ENCODE measurements at places on chromosomes 11 and 22.
A peak's percentile ranks its signal among the peaks of the same experiment; 100 is the strongest.

DNA sequence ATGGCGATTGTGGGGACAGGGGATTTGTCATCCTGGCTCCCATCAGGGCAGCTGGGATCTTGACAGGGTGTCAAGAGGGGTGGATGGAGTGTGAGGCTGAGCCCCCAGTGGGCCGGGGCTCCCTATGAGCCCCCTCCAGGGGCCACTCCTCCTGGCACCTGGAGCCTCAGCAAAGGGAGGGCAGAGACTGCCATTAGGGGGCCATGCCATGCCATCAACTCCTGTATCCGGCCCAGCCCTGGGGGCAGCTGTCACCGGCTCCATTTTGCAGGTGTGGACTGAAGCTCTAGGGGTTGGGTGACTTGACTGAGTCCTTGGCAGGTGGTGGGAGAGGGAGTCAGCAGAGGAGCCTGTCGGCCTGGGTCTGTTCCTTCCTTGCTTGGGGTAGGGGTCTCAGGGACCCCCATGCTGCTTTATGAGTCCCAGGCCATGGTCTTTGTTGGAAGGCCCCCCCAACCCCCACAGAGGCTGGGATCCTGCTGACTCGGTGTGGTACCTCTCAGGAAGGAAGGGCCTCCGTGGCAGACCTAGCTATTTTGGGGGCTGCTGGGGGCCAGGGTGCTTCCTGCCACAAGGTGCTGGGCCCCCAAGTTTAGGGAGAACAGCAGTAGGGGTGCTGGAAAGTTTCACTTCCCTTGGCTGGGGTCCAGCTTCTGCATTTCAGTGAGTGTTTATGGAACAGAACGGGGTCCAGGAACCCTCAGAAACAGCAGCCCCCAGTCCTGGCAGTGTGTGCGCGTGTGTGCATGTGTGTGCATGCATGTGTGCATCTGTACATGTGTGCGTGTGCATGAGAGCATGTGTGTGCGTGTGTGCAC, 1.5 kb downstream of the ACY3 start:
- DNase-seq, result no peak

GRCh38 chr11:102253020-102253715, 64.1 kb upstream of the BIRC3 start:
- no peak for DNase-seq

DNA sequence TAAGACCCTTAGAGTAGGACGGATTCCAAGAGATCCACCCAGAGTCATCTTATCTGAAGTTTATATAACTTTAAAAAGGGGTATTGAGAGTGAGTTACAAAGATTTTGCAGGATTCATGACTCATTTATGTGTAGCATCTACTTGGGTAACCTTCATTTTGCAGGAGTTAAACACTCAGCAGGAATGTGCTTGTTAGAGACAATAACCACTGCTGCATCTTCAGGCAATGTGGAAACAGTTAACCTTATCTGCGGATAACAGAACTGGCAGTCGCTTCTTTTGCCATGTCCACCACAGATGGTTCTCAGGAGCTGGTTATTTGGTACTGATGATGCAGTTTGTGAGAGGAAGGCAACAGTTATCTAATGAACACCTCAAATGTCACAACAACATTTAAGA, 417.9 kb upstream of the DDI1 start:
- no peak for DNase-seq

GRCh38 chr22:30365891-30366290, 9.1 kb downstream of the CCDC157 start:
- no peak for DNase-seq

DNA sequence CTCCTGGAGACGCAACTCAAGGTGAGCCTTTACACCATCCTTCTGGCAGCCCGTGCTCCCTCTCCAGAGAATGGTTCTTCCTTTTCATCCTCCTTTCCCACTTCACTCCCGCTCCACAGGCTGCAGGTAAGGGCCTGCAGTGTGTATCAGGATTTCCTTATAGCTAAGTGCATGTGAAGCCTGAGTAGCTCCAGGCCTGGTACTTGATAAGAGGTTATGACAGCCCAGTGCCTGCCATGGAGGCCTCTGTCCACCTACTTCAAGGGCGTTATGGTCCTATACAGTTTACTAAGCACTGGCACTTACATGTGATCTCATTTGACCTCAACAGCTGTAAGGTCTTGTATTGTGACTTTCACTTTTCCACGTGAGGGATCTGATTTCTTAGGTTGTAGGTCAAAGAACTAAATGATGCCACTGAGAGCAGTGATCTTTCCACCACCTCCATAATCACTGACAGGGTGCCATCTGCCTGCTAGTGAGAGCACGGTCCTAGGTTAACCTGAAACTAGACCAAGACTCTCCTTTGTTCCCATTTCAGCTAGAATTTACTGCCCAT, 18.1 kb downstream of the SSH3 start:
- DNase-seq, result no peak

DNA sequence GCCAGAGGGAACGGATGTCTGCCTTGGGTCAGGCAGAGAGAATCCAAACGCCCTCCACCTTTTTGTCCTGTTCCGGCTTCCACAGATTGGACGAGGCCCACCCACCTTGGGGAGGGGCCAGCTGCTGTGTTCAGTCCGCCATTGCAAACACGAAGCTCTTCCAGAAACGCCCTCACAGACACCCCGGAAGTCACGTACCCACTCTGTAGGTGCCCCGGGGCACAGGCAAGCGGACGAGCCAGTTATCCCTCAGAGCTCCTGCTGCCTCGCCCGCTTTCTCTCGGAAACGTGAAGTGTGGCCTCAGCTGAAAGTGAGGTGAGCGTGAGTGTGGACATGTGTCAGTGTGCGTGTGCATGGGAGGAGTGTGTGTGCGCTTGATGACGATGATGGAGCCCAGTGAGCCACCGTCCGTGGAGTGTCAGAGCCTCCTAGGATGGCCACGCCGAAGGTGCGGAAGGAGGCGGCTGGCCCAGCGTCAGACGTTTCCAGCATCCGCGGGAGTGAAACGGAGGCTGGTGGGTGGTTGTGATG, 869.2 kb downstream of the TBC1D22A start:
- DNase-seq, result no peak

GRCh38 chr22:20440637-20441591, 3.3 kb upstream of the SCARF2 start:
- no peak for DNase-seq

- DNase-seq, result no peak
Measured at GRCh38 chr11:74012074-74012809, 3.4 kb upstream of the UCP3 start.

- DNase-seq, result no peak
Measured at GRCh38 chr11:28628412-28628811, 520.2 kb downstream of the METTL15 start.

- DNase-seq, result no peak
Measured at GRCh38 chr11:102559839-102560238, 29.3 kb upstream of the MMP7 start.

- no peak for DNase-seq
Measured at GRCh38 chr11:103079833-103080232, 12.1 kb downstream of the DCUN1D5 start.

GRCh38 chr22:19149047-19149883, 827 bp downstream of the GSC2 start:
- no peak for DNase-seq

DNA sequence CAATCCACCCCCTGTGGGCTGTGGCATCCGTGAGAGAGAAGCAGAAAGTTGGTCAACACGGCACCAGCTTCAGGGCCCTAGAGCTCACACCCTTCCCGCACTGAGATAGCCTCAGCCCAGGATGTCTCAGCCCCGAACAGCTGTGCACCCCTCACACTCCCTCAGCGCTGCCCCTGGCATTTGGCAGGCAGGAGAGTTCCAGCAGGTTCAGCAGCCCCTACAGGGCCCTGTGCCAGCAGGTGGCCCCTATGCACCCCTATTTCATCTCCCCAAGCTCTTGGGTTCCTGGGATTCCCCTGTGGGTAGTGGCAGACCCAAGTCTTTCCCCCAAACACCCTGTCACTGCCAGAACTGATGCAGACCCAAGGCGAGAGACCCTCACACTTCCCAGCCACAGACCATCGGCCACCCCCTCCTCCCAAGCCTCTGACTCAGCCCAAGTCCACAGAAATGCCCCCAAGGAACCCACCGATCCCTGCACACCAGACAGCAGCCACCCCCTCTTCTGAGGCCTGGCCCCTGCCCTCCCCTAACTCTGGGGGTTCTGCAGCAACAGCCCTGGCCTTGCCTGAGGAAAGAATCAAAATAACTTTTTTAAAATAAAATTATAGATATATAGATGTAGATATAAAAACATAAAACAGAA, 183.6 kb downstream of the IGLL1 start:
- no peak for DNase-seq

GRCh38 chr22:44711690-44712555, 9.9 kb downstream of the PRR5 start:
- DNase-seq, result no peak

- no peak for DNase-seq
Measured at GRCh38 chr11:91220476-91221202, 997.8 kb upstream of the CHORDC1 start.

DNA sequence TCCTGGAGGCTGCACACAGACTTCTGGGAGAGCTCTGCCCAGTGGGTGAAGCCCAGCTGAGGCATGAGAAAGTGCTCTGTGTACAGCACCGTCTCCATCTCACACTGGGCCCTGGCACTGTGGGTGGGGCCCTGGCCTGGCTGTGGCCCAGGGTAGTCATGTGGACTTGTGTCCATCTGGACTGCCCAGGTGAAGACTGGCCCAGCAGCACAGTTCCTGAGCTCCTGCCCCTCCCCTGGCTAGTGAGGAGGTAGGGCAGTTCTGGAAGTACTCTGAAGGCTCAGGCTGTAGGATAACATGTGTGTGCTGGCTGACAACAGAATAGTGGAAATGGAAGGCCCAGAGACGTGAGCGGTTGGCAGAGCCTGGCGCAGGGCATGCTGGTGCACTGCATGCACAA, 35.4 kb downstream of the RSPH14 start:
- no peak for DNase-seq

GRCh38 chr11:12642040-12642439, 32.2 kb upstream of the TEAD1 start:
- DNase-seq, result no peak

DNA sequence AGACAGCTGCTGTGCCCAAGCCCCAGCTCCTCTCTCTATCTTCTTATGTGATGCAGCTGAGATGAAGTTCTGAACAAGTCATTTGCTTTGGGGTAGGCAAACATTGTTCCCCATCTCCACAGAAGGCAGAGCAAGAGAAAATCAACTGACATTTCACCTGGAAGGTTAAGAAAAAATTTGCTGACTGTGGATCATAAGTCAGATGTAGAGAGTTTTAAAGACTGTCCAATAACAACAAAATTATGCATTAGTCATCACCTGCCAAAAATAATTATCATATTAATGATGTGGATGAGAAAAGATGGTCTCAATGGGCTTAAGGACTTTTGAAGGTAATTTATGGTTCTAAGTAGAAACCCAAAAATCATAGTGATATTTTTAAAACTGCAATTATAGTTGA, 59.2 kb downstream of the KCNJ1 start:
- no peak for DNase-seq

- DNase-seq, result peak; percentile 81
Measured at GRCh38 chr22:37269936-37270678, 12.2 kb upstream of the CYTH4 start.

- DNase-seq, result no peak
Measured at GRCh38 chr11:81792416-81792815, 941.2 kb downstream of the FAM181B start.

GRCh38 chr11:66881451-66881835, 24.6 kb downstream of the LRFN4 start:
- DNase-seq, result no peak

DNA sequence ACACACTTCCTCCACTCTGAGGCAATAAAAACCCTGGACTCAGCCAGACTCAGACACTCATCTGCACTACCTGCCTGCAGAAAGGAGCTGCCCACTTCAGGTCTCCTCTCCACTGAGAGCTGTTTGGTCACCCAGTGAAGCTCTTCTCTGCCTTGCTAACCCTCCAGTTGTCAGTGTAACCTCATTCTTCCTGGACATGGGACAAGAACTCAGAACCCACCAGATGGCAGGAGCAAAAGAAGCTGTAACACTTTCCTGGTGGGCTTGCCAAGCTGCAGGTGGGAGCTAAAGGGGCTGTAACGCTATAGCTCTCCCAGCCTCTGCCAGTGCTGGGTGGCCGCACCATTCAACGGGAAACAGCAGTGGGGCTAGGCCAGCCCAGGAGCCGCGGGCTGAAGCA, 89.7 kb downstream of the CCDC73 start:
- no peak for DNase-seq

- no peak for DNase-seq
Measured at GRCh38 chr22:37169406-37169805, 18.6 kb downstream of the C1QTNF6 start.

GRCh38 chr11:65698205-65698604, 13.8 kb upstream of the KAT5 start:
- no peak for DNase-seq

- no peak for DNase-seq
Measured at GRCh38 chr22:49141761-49142160, 685.9 kb downstream of the BRD1 start.

DNA sequence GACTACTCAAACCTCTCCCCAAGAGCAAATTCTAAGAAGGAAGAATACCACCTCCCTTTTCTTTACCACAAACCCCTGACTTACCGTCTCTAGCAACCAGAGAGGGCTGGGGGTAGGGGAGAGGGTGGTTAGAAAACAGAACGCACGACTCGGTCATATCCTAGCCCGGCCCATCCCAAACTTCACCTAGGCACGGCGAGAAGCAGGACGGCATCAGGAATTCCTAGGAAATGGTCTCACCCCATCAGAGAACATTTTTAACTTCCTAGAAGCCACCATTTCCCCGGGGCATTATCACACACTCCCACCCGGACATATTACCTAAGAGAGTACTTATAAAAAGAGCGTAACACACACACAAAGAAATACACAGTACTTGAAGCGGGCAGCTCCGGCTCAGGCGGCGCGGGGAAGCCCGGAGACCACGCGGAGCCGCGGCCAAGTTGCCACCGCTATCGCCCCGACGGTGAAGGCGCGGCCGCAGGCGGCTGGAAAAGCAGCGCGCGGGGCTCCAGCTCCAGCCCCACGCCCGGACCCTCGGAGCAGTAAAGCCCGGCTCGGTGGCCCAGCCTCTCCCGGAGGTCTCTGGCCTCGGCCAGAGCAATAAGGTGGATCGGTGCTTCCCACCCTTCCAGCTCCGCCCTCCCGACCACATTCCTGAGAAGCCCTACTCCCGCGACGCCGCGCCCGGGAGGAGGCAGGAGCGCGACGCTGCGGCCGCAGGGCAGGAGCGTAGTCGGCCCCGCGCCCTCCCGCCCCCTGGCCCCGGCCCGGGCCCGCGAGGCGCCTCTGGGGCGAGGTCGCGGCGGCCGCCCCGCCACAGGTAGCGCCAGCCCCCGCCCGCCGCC, 878 bp downstream of the RRAS2 start:
- no peak for DNase-seq

- no peak for DNase-seq
Measured at GRCh38 chr22:44697423-44698141, 4.4 kb upstream of the PRR5 start.

DNA sequence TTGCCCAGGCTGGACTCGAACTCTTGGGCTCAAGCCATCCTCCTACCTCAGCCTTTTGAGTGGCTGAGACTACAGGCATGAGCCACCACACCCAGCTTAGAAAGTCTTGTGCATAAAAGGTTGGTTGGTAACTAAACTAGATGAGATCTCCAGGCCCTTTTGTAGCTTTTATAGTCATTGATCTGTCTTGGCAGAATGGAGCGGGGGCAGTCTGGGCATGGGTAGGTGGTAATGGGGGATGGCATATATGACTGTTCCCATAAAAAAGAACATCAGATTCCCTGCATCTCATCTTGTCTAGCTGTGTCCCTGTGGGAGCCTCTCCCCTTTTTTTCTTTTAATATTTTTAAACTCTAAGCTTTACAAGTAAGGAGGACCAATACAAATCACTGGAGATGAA, 30.2 kb downstream of the ABCC8 start:
- no peak for DNase-seq

GRCh38 chr11:111923351-111923788, 4.7 kb downstream of the C11orf52 start:
- no peak for DNase-seq

Data from GF-D8 (cell line).